ENCODE measurements at places on chromosomes 6 and 20. TPM values are rescaled to one million over a fixed set of nuclear protein-coding genes. Genes with fewer than 3 reads are reported as not detected.

BEND3 gene
- total RNA-seq: 1.7 TPM

BCKDHB gene
- total RNA-seq: 15.0 TPM

GRCh38 chr6:152329638-152330448, 307.3 kb downstream of the SYNE1 start:
- H3K4me3 ChIP-seq: no peak overlapping the region
- DNase-seq: no peak
- H3K36me3 ChIP-seq: peaks cover 41% of the 10 kb centered on the region
- H3K27ac ChIP-seq: no peak overlapping the region

DNA sequence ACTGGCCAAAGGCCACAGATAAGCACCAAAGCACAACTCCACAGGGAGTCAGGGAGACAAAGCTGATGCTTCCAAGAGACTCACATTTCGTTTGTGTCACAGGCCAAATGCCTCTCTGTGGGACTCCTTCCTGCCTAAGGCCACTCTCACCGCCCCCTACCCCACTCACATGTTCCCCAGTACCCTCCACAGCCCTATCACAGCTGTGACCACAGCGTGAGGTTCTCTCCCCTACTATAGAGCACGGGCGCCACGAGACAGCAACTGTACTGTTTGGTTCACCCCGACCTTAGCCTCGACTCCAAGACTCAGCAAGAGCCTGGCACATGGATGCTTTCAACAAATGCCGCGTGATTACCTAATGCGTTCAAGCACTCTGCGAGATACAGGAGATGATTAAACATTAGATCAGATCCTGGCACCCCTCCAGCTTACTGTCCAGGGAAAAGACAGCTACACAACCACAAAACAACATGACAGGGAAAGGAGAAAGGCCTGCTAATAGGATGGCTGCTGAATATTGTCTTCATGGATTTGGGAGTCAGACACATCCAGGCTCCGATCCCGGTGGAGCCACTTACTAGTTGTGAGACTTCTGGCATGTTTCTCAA, 105.5 kb downstream of the AGPAT4 start:
- DNase-seq: peak; percentile 71
- H3K27me3 ChIP-seq: no peaks in the 10 kb centered on the region
- H3K27ac ChIP-seq: no peak overlapping the region

- H3K4me1 ChIP-seq: no peaks in the 10 kb centered on the region
- DNase-seq: no peak
- H3K27me3 ChIP-seq: peaks cover 6% of the 10 kb centered on the region
- no peak overlapping the region for H3K27ac ChIP-seq
- H3K36me3 ChIP-seq: no peaks in the 10 kb centered on the region
- no peak overlapping the region for H3K4me3 ChIP-seq
Measured at GRCh38 chr20:47801079-47801478, 15.8 kb upstream of the SULF2 start.

All from adrenal gland (tissue), 19 donors.